ENCODE measurements at places on chromosomes 12 and 14.

GRCh38 chr14:26897196-26897595 is 299.4 kb upstream of the NOVA1 start:
- DNase-seq = no peak

- no peak for DNase-seq
Measured at GRCh38 chr12:8088574-8088973, 6.5 kb downstream of the NECAP1 start.

GRCh38 chr14:99928963-99929362 is 135.8 kb downstream of the EML1 start:
- DNase-seq = no peak

GRCh38 chr12:29816874-29817725 is 33.4 kb upstream of the TMTC1 start:
- no peak for DNase-seq

DNA sequence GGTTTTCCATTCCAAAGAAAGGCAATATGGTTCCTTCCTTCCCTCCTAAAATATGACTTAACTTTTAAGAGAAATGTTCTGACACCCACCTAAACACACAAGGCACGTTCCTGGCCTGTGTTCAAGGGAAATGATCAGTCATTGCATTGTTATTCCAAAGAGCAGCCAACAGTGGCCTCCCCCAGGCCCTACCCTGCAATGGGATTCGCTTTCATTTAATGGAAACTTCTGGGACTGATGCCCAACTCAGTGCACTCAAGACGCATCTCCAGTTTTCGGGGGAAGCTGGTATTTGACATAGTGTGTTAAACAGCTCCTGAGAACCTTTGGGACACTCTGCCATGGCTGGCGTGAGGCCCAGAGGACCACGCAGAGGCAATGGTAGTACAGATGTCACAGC is 65.9 kb downstream of the DDX51 start:
- DNase-seq = no peak

- DNase-seq = peak; percentile 81
Measured at GRCh38 chr12:48814262-48815125, 3.8 kb upstream of the CACNB3 start.

- no peak for DNase-seq
Measured at GRCh38 chr12:65156366-65156841, 13.0 kb upstream of the LEMD3 start.

DNA sequence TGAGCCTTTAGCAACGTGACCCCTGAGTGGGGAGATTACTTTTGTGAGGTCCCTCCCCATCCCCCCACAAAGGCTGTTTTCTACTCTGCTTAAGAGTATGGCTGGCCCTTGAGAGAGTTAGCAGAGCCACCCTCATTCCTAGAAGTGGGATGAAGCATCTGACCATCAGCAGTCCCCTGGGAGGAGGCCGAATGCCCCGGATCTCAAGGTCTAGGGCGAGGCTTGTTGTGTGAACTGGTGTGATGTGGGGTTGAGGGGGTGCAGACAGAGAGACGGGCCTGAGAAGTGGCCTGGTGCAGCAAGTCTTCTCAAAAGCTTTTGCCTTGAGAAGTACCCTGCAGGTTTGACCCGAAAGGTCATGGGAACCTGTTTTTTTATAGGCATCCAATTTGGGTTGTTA is 153.0 kb upstream of the FKBP4 start:
- peak; percentile 1 for DNase-seq

GRCh38 chr12:82740129-82741000 is 53.7 kb downstream of the TMTC2 start:
- DNase-seq = no peak
